ENCODE measurements at places on chromosomes 12 and 14.
A peak's percentile ranks its signal among the peaks of the same experiment; 100 is the strongest.

DNA sequence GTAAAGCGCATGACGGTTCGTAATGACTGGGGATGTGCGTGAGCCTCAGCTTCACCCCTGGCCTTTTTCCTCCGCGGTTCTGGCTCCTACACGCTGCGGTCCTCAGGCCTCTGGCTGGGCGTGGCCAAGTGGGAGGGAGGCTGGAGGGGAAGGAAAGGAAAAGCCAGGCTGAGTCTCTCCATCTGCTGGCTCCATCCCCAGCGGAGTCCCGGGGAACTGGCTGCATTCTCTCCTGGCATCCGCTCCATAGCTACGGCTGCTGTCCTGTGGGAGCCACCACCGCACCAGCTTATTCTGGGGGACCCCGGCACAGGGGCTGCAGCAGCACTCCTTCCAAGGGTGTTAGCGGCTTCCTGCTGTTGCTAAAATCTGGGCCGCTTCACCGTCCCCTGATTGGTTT, 68.2 kb upstream of the SLC24A4 start:
- DNase-seq, result peak; percentile 40

GRCh38 chr14:21917699-21918436, 244.2 kb upstream of the OR4E1 start:
- peak; percentile 26 for DNase-seq

- DNase-seq, result no peak
These were observed 11.6 kb upstream of the KIF26A start for GRCh38 chr14:104126753-104127152.

DNA sequence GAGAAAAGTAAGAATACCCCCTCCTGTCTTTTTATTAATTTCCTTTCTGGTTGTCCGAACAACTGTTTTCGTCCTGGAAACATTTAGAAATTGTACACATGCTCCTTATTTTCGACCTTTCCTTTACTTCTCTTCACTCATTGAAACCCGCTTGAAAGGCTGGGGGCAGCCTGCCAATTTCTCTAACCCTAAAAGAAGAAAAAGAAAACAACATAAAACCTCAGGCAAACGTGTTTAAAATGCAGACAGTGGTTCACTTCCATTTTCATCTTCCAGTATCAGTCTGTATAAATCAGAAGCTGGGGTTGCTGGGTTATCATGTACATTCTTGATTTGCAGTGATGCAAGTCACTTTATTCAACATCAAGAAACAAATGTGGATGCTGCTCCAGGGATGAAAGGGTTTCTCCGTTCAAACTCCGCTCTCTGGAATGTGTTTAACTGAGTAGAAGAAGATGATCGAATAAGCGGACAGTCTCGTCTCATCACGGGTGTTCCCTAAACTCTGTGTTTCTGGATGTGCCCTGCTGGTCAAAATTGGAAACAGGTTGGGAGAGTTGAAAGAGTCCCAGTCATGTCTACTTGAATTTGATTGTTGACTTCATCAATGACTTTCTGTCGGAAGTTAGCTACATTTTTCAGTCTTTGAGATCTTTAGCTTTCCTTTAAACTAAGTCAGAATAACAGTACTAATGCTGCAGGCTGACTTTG, 1042.2 kb downstream of the BCL11B start:
- no peak for DNase-seq

GRCh38 chr14:35403114-35403602, 1.4 kb downstream of the NFKBIA start:
- DNase-seq, result no peak

GRCh38 chr12:117596968-117597367, 235.5 kb upstream of the NOS1 start:
- DNase-seq, result no peak
